ENCODE measurements at places on chromosomes 6 and 20.
A peak's percentile ranks its signal among the peaks of the same experiment; 100 is the strongest.

GRCh38 chr20:36116807-36117441 is 37.6 kb upstream of the EPB41L1 start:
- DNase-seq: no peak

GRCh38 chr6:24721461-24722215 is 2.7 kb upstream of the C6orf62 start:
- peak; percentile 70 for DNase-seq

DNA sequence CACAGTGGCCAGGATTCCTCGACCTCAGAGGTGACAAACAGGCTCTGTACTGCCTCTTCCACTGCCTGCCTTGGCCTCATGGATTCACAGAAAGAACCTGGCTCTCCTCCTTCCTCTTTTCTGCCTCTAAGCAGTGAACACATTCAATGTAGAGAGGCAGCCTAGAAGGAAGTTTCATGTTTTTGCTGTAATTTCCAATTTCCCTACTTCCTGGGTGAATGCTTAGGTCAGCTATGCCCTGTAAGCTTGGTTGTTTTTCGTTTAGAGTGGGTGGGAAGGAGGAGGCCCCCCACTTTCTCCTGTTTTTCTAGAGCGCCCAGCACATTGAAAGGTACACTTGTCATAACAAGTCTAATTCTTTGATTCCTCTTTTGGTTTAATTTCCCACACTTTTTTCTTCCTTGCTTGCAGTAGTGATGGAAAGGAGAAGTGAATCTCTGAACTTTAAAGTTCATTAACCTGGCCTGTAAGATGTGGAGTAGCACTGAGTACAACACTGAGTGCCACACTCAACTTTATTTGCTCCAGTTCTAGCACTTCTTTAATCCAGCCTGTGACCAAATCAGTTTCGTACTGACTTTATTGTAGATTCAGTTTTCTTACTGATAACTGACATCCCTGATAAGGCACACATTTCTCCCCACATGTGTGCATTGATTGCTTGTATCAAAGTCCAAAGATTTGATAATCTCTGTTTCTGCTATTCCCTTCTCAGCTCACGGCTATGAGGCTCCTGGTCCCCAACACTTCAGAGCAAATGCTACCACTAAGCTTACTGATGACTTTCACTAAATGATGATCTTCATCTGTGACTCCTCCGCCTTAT is 100.0 kb upstream of the MAN1A1 start:
- DNase-seq: no peak

GRCh38 chr20:2122936-2123335 is 21.3 kb downstream of the STK35 start:
- no peak for DNase-seq

DNA sequence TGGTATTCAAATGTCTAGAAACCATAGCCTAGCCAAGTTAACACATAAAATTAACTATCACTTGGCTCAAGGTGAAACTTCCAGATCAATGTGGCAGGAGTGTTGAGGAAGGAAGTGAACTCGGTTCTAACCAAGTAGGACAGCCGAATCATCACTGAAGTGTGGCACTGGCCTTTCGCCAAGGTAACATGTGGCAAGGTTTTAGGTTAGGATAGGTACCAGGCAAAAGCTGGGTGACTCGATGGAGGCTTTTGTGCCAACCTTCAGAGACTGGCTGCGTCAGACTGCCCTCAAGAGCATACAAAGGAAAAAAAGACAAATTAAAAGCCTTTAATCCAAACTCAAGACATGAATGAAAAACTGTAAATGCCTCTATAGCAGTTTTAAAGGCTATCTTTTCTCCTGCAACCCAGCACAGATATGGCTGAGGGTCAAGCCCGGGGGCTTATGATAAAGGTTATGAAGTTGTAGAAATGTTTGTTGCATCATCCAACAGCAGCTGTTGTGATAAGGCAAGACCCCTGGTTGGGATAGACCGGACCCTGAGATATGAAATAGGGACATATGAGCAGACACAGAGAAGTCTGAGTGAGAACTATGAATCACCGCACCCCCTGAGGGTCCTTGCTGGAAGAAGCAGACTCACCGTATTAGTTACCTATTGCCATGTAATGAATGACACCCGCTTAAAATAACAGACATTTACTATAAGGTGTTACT is 11.9 kb downstream of the PSMB9 start:
- DNase-seq: no peak

DNA sequence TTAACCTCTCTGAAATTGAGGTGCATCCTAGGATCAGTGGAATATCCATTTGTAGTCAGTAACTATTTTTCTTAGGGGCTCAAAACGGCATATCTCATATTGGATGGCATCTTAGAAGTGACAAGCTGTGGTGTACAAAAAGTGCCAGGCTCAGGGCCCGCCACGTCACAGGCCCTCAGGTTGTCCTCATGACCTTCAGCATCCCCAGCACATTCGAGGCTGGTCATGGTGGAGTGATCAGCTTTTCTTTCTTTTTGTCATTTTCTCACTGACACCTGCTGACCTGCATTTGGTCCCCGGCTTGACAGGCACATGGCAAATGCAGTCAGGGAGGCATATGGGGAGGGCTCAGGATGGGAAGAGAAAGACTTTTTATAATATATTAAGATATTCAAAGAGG is 7.1 kb upstream of the E2F1 start:
- DNase-seq: no peak

DNA sequence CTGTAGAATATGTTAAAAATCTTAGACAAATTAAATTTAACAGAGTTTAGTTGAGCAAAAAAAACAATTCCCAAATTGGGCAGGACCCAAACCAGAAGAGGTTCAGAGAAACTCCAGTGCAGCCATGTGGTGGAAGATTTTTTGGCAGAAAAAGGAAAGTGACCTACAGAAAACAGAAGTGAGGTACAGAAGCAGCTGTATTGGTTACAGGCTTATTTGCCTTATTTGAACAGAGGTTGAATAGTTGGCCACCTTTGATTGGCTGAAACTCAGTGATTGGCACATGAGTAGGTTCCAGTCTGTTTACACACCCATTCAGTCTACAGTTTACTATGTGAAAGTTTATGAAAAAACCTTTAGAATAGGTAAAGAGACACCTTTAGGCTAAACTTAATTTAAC is 110.9 kb upstream of the LAMP5 start:
- no peak for DNase-seq

GRCh38 chr20:63931735-63932134 is 24.5 kb downstream of the UCKL1 start:
- DNase-seq: no peak

DNA sequence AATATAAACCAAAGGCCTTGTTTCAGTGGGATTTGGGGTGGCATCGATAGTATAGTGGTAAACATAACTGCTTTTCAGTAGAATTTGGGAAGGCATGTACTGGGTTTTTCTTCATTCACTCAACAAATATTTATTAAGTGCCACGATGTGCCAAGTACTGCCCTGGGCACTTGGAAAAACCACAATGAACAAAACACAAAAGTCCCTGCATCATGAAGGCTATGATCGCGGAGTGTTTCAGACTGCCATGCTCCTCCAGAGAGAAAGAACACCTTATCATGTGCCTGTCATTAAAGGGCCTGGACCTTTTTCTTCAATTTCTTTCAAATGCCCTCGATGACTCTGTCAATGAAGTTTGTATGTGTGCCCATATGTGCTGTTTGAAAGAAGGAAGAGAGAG is 59.2 kb upstream of the CEP85L start:
- DNase-seq: no peak

- DNase-seq: peak; percentile 44
Measured at GRCh38 chr6:68575765-68576439, 59.2 kb upstream of the ADGRB3 start.

GRCh38 chr6:10215326-10216110 is 199.4 kb downstream of the TFAP2A start:
- DNase-seq: no peak

GRCh38 chr6:28001751-28002150 is 44.7 kb downstream of the OR2B6 start:
- DNase-seq: no peak

DNA sequence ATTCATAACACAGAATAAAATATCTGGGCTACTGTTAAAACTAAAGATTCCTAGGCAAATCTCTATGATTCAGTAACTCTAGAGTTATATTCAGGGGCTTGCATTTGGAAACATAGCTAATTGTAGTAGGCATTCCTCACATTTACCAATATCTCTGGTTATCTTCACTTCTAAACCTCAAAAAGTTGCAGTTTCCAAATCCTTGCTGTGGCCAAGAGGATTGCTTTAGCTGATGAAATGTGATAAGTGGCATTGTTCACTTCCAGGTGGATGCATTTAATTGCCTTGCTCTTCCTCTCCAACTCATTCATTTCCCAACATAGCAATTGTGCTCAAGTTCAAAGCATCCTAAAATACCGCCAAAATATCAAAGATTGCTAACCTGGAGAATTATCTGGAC is 246.6 kb downstream of the GRIK2 start:
- no peak for DNase-seq

GRCh38 chr6:106750142-106750918 is 121.0 kb downstream of the QRSL1 start:
- DNase-seq: no peak

GRCh38 chr20:4763261-4763660 is 41.6 kb downstream of the PRND start:
- DNase-seq: no peak

Measured in iPS-NIHi11 (cell line).